ENCODE measurements at places on chromosomes 11 and 22. TPM values are rescaled to one million over a fixed set of nuclear protein-coding genes. Genes with fewer than 3 reads are reported as not detected.

GRCh38 chr11:66497206-66497605, 13.2 kb upstream of the BBS1 start:
- H3K36me3 ChIP-seq: no peaks in the 10 kb centered on the region
- no peak overlapping the region for H3K4me3 ChIP-seq
- no peak for DNase-seq
- no peaks in the 10 kb centered on the region for H3K4me1 ChIP-seq

GRCh38 chr11:35624781-35625180, 6.5 kb downstream of the FJX1 start:
- no peaks in the 10 kb centered on the region for H3K27me3 ChIP-seq
- H3K4me3 ChIP-seq: no peak overlapping the region
- DNase-seq: no peak
- peaks cover 33% of the 10 kb centered on the region for H3K4me1 ChIP-seq

GRCh38 chr11:99020352-99021225, at the start of gene CNTN5:
Gene CNTN5, plus strand, starts transcription at chr11:99020949.
- no peaks in the 10 kb centered on the region for H3K36me3 ChIP-seq
- DNase-seq: no peak

GRCh38 chr11:132692891-132693290, 839.4 kb downstream of the OPCML start:
- H3K27ac ChIP-seq: no peak overlapping the region
- DNase-seq: no peak
- H3K4me3 ChIP-seq: no peak overlapping the region
- H3K4me1 ChIP-seq: no peaks in the 10 kb centered on the region
- no peaks in the 10 kb centered on the region for H3K36me3 ChIP-seq

MRPL23 gene
- total RNA-seq: 66.4 TPM

MS4A2 gene
- total RNA-seq: not detected

DNA sequence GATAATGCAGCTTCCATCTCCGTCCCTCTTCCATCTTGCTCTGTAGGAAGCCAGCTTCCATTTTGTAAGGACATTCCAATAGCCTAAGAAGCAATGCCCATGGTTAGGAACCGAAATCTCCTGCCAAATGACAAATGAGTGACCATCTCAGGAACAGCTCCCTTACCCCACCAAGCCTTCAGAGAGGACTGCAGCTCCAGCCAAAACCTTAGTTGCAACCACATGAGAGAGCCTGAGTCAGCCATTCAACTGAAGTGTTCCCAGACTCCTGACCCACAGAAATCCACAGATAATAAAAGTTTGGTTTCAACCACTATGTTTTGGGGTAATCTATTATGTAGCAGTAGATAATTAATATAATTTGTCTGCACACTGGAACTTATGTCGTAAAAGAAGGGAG, 51.7 kb upstream of the LDLRAD3 start:
- H3K4me1 ChIP-seq: peaks cover 27% of the 10 kb centered on the region
- H3K27ac ChIP-seq: no peak overlapping the region
- H3K4me3 ChIP-seq: no peak overlapping the region
- no peak for DNase-seq

KIAA1671 gene
- total RNA-seq: 47.7 TPM

PAAF1 gene
- total RNA-seq: 30.7 TPM

Measured in PC-9 (cell line).